Right ventricle myocardium inferior (tissue), 1 donor: ENCODE measurements at places on chromosomes 5 and 9.

DNA sequence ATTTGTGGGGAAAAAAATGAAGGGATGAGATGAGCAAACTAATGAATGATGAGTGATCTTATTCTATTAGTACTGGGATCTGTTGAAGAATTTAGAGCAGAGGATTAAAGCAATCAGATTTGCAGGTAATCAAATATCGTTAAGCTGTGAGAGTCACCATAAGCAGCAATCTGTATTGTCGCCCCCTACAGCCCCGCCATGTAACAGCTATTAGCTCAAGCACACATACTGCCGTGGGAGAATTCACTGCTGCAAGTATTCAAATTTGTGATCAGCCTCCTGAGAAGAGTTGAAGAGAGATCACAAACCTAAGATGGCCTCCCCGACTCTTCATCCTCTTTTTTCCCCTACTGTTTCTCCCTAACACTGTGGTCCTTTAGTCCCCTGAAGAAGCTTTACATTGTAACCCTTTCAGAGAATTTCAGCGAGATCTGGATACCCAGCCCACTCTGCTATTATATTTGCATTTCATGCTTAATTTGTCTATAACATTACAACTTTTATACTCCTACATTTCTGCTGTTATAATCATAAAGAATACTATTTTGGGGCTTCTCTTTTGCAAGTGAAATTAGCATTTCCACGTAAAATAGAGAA is 28.5 kb upstream of the PHF24 start:
- DNase-seq: no peak

DNA sequence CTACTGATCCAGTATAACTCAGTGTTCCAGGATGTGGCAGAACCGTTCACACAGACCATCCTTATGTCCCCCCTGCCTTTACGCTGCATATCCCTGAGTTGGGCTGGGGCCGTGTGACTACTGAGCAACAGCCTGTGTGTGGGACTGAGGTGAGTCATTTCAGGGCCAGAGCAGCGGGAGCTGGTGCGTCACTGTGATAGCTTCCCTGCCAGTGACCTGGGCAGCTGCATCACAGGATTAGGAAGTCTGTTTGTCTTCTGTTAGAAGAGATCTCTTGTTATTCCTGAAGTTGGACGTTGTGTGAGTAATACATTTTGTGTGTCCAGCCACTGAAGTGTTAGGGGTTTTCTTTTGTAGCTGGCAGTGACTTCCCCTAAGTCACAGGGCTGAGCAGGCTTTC is 35.6 kb downstream of the TPPP start:
- DNase-seq: peak; percentile 53

DNA sequence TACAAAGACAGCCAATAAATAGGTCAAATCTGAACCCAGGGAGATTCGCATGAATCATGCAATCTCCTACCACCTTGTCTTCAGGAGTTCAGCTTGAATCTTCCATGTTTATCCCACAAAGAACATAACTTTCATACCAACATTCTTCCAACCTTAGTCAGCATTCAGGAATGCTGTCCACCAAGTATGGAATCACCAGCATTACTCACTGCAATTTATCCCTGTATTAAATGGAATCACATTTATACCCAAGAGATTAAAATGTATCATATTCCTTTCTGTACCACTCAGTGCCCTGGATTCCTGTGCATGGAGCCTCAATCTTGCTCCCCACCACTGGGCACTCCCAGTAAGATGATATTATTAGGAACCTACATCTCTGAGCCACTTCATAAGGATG is 162.6 kb downstream of the GLIS3 start:
- DNase-seq: no peak

DNA sequence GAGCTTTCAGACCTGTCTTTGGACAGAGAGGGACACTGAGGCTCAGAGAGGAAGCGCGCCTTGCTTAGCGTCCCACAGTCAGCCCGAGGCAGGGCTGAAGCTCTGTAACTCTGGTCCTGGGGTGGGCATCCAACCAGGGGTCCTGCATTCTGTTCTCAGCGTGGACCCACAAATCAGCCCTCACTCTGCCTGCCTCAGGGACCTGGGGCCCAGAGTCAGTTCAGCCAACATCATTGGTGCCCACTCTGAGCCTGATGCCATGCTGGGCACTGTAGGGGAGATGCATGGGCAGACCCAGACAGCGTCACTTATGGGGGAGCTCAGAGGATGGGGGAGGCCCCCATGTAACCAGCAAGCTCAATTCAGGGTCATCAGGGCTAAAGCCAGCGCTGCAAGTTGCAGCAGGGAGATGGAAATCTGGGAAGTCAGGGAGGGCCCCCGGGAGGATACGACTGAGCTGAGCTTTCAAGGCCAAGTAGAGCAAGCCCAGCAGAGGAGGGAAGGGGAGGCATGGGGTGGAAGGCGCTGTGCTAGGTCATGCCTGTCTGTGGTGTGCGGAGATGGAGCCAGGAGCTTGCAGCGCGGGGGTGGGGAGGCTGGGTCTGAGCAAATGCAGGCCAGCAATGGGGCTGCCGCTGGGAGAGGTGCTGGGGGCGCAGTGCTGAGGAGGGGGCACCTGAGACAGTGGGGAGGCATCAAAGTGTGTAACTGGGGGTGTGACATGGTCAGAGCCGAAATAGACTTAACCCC is 21.1 kb downstream of the CORO2A start:
- DNase-seq: no peak

DNA sequence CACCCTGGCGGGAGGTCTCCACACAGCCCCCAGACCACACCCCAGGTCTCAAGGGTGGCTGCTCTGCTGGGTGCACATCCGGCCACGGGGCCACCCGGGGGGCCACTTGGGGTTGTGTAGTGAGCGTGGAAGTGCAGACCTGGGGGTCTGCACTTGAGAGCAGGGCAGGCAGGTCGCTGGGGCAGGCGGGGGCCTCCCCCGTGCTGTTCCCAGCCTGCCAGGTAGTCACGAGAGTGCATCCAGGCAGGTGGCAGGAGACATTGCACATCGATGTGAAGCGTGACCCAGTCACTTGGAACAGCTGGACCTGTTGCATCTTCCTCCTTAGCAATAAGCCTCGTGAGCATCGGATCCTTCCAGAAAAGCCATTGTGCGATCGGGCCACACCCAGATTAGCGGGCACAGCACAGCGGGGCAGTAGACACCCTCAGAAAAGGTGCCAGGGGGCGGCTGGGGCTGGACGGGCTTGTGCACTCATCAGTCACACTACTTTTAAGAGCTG is 4.8 kb upstream of the ENTPD8 start:
- peak; percentile 48 for DNase-seq

DNA sequence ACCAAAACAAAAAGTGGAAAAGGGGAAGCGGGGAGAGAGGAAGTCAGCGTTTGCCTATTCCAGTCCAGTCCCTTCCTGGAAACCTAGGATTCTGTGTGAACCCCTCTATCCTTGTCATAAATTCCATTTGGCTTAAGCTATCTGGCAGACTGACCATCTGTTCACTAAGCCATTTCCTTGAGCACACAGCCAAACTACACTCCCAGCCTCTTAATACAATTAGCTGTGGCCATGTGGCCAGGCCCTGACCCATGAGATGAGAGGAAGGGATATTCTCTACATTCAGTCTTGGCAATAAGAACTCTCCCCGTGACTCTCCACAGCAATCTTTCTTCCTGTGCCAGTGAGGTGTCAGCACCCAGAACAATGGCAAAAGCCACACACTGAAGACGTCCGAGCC is 424.8 kb downstream of the TLE1 start:
- DNase-seq: no peak

DNA sequence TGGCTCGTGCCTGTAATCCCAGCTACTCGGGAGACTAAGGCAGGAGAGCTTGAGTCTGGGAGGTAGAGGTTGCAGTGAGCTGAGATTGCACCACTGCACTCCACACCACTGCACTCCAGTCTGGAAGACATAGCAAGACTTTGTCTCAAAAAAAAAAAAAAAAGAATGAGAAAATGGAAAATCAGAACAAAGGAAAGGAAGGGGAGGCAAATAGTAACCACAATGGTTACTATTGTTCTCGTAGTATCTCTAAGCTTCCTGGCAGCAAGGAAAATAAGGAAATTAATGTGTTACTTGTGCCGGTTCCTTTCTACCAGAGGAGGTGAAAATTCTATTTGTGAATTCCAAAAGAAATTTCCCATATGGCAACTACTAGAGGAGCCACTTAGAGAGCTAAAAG is 48.5 kb upstream of the BNC2 start:
- DNase-seq: no peak

DNA sequence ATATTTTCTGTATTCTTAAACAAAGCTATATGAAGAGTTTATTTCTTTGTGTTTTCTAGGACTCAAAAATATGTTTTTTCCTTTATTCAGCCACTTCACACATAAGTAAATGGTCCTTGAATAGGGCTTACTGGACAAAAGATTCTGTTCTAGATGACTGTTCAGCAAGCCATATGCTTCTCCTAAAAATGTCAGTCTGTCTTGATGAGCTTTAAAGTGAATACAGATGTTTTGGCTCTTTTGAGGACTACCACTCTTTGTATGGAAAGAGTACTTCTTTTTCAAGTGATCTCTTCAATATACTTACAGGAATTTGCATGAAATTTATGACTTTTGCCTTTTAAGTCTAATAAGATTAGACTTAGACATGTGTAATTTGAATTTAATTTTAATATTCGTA is 8.4 kb downstream of the NDUFS4 start:
- DNase-seq: no peak
